ENCODE measurements at places on chromosomes 11 and 22.

GRCh38 chr22:39825661-39826102, 67.9 kb downstream of the ENTHD1 start:
- DNase-seq: no peak

DNA sequence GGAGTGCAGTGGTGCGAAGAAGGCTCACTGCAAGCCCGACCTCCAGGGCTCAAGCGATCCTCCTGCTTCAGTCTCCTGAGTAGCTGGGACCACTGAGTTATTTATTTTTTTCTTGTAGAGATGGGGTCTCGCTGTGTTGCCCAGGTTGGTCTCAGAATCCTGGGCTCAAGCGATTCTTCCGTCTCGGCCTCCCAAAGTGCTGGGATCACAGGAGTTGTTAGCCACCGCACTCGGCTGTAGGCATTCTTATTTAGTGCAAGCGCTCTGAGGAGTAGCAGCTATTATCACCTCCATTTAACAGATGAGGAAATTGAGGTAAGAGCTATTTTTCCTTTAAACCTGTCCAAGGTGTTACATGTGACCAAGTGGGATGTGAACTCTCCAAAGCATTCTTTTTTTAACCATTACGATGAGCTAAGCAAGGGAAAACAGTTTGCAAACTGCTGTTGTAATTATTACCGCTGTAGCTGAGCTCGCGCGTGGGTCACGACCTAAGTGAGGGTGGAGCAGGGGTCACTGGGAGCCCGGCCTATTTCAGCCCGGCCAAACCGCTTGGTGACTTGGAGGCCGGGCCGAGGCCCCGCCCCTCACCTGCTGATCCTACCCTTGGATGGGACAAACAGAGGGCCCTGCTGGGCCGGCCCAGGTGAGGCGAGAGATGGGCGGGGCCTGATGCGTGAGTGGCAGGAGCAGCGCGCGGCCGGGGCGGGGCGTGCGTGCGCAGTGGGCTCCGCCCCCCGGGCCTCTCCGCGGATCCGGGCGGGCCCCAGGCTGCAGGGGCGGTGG, 449 bp upstream of the KREMEN1 start:
- DNase-seq: peak; percentile 41

DNA sequence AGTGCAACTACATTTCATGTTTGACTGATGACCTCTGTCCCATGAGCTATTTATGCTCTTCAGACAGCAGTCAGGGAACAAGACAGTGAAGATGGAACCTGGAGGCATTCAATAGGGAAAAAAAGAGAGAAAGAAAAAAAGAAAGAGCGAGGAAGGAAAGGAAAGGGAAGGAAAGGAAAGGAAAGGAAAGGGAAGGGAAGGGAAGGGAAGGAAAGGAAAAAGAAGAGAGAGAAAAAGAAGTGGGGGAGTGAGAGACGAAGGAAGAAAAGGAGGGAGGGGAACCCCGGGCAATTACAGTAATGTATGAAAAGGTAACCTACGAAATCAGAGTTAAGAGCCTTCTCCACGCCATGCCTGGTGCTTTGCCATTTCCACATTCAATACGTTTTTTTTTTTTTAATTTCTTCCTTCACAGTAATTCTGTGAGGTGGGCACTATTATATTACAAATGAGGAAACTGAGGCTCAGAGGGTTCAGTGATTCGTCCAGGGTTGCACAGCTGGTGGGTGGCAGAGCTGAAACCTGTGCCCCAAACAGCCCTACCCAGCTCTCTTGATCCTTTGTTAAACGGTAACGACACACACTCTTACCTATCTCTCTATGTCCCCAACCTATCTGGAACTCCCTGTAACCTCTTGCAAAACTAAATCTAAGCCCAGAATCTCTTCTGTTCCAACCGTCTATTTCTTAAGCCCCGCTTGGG, 39.3 kb downstream of the ETS1 start:
- DNase-seq: no peak

DNA sequence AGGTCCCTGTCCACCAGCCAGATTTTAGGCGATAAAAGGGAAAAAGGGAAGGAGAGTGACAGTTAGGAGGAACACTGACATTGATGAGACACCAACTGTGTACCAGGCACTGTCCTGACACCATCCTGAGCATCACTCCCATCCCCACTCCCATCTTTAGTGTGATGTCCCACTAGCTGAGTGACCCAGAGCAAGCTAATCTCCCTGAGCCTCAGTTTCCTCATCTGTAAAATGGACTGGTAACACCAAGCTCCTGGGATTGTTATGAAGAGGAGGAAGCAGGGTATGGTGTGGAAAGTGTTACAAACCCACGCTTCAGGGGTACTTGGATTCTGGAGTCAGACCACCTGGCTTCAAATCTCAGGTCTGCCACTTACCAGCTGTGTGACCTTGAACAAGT, 8.5 kb upstream of the P2RY6 start:
- no peak for DNase-seq

GRCh38 chr22:32389685-32390084, 22.4 kb downstream of the RTCB start:
- no peak for DNase-seq

DNA sequence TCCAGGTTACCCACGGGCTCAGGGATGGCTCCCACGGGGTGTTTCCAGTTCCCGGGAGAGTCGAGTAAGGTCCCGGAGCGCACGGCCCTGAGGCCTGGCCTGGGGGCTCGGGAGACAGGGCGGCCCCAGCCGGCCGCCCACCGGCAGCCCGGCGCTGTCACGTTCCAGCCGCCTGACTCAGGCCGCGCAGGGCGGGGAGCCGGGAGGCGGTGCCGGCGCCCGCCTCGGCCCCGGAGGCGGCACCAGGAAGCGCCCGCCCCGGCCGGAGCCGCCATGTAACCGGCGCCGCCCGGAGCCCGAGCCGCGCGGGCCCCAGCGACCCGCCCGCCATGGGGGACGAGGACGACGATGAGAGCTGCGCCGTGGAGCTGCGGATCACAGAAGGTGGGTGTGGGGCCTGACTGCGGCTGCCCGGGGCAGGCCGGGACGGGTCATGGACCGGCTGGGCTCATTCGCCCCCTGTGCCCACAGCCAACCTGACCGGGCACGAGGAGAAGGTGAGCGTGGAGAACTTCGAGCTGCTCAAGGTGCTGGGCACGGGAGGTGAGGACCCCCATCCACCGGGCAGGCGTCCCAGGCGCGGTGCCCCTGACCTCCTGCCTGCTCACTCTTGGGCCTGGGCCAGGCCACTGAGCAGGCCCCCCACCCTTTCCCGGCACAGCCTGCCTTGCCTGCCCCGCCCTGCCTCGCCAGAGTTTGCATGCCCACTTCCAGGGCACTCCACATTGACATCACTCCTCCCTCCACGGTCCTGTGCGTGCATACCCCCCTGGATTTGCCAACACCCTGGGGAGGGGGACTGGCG, at the start of gene RPS6KA4:
TSS of gene RPS6KA4 (plus strand) at position 256 of the 805 bp plus-strand sequence. CDS start at position 330, 74 bp downstream.
- peak; percentile 30 for DNase-seq

GRCh38 chr11:75338516-75339208, 12.8 kb downstream of the ARRB1 start:
- DNase-seq: no peak

- no peak for DNase-seq
These were observed 83.0 kb upstream of the YWHAH start for GRCh38 chr22:31861226-31861840.

- DNase-seq: no peak
These were observed 38.7 kb downstream of the MYO18B start for GRCh38 chr22:25780673-25781072.

GRCh38 chr22:49995361-49996118, 17.0 kb downstream of the IL17REL start:
- no peak for DNase-seq

GRCh38 chr11:72100462-72100861, 2.6 kb downstream of the LAMTOR1 start:
- DNase-seq: no peak

- DNase-seq: no peak
These were observed 108.9 kb upstream of the DDI1 start for GRCh38 chr11:103927535-103927934.

DNA sequence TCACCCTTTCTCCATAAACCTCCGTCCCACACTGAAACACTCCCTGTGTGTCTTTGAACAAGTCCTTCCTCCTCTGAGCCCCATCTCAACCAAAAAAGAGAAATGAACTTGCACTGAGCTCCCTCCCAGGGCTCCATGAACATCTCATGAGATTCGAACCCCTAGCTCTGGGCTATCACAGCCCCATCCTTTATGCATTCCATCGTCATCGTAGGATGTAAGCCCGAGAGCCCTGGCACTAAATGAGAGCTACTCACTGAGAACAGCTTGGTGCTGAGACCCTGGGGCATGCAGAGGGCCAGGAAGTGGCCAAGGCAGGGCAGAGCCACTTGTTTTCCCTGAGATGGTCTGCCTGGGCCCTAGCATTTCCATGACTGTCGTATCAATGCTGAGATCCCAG, 12.9 kb upstream of the SLC43A3 start:
- no peak for DNase-seq
